NCI-H510A (cell line): ENCODE measurements at places on chromosomes 16 and 17.

GRCh38 chr16:28524681-28525171 is 14.0 kb downstream of the NUPR1 start:
- no peak for DNase-seq

- DNase-seq = no peak
Measured at GRCh38 chr16:74449470-74449869, 28.2 kb upstream of the CLEC18B start.

DNA sequence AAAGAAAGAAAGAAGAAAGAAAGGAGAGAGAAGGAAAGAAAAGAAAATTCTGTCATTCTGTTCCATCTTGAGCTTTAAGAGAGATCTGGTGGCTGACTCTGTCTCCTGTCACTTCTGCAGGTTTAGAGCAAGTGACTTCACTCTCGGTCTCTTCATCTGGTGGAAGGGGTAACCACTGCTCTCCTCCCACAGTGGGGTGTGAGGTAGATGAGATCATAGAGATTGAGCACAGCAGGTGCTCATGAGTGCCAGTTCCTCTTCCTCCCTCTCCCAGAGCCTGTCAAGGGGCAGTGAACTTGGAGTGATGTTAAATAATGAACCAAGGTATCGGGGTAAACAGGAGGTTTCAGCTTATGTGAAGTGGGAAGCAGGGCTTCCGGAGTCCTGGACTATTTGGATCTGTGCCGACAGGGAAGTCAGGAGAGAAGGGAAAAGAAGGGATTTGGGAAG is 47.7 kb downstream of the BEAN1 start:
- DNase-seq = peak; percentile 79

GRCh38 chr17:41254861-41255260 is 323 bp upstream of the KRTAP9-9 start:
- no peak for DNase-seq

DNA sequence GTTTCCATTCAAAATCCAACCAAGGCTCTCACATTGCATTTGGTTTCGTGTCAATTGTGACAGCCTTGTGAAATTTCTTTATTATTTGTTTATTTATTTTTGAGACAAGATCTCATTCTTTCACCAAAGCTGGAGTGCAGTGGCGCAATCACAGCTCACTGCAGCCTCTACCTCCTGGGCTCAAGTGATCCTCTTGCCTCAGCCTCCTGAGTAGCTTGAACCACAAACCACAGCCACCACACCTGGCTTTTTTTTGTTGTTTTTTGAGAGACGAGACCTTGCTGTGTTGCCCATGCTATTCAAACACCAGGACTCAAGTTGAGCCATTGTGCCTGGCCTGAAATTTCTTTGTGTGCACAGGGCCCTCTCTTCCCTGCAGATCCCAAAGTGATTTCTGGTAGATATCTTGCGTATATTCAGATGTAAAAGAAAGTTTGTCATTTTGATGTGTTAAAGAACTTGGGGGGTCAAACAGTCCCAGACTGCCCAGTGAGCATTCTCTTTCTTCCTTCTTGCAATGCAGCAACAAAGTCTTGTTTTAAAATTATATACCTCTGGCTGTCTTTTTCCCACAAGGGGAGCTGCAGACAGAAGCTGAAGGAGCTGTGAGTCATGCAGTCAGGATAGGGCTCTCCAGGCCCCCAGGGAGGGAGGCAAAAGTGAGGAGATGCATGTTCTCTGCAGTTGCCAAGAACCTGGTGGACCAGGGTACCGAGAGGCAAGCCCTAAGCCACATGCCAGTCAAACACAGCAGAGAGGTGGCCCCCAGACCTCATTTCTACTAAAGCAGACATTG is 15.5 kb upstream of the USP22 start:
- DNase-seq = no peak

- DNase-seq = no peak
Measured at GRCh38 chr16:88030498-88030897, 79.3 kb downstream of the BANP start.

GRCh38 chr17:72756256-72756655 is 336.2 kb downstream of the SLC39A11 start:
- no peak for DNase-seq

- DNase-seq = no peak
Measured at GRCh38 chr17:39461926-39462569, 762 bp downstream of the CDK12 start.

DNA sequence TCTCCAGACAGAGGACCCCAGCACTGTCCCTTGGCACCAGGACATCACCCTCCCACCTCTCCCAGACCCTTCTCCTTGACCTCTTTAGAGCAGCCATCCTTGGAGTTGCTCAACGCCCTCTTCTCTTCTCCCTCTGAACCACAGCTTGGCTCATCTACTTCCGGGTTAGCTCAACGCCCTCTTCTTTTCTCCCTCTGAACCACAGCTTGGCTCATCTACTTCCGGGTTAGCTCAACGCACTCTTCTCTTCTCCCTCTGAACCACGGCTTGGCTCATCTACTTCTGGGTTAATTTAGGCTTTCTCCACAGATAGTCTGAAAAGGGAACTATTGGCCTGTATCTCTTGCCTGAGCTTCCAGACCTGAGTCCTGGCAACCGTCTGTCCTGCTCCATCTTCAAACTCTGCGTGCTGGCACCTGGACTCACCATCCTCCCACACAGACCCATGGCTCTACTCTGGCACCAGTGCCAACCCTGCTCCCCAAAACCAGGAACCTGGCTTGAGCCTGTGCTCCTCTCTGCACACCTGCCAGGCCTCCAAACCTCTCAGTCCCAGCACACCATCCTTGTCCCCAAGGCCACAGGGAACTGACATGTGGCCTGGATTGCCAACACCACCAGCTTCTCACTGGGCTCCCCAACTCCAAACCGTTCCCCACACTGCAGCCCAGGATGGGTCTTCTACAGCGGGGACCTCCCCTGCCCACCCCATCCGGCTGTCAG is 25.3 kb upstream of the FAAP100 start:
- no peak for DNase-seq

- DNase-seq = no peak
Measured at GRCh38 chr16:73026754-73027684, 20.9 kb downstream of the ZFHX3 start.

GRCh38 chr16:14309906-14310305 is 238.8 kb downstream of the MRTFB start:
- no peak for DNase-seq

DNA sequence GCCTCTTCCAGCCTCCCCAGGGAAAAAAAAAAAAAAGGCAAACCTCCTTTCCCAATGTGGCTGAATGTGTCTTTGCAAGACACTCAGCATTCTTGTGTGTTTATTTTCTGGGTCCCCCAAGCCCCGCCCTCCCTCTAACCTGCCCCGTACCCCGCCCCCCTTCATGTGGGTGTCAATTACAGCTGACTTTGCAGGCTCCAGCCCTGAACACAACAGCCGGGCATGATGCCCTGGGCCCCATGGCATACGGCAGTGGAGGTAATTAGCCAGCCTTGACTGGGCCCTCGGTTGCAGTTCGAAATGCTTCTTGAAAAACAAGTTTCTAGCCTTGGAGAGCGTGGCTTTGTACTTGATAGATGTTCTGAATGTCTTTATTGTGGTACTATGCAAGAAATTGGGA is 354.7 kb upstream of the RBFOX1 start:
- DNase-seq = no peak

GRCh38 chr17:5304636-5305035 is 22.6 kb downstream of the RABEP1 start:
- DNase-seq = no peak

- no peak for DNase-seq
Measured at GRCh38 chr16:13305019-13305755, 403.8 kb downstream of the SHISA9 start.

DNA sequence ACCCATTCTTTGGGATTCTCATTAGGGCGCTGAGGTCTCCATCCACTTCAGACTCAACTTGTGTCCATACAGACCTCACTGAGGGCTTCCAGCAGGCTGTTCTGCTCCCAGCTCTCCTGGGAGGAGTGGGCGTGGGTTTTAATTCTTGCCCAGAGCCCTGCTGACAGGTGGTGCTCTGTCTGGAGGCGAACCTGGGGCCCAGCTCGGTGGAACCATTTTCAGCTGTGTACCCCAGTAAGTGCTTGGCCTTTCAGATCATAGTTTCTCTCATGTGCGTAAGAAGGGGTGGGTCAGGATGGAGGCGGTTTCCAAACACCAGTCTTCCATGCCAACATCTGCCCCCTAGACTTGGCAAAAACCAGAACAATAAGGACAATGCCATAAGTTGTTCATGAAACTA is 21.4 kb upstream of the NKD1 start:
- no peak for DNase-seq

- DNase-seq = no peak
Measured at GRCh38 chr17:79027274-79027924, 3.4 kb downstream of the C1QTNF1 start.

- DNase-seq = peak; percentile 85
Measured at GRCh38 chr17:45282683-45283644, 21.1 kb upstream of the SPATA32 start.

DNA sequence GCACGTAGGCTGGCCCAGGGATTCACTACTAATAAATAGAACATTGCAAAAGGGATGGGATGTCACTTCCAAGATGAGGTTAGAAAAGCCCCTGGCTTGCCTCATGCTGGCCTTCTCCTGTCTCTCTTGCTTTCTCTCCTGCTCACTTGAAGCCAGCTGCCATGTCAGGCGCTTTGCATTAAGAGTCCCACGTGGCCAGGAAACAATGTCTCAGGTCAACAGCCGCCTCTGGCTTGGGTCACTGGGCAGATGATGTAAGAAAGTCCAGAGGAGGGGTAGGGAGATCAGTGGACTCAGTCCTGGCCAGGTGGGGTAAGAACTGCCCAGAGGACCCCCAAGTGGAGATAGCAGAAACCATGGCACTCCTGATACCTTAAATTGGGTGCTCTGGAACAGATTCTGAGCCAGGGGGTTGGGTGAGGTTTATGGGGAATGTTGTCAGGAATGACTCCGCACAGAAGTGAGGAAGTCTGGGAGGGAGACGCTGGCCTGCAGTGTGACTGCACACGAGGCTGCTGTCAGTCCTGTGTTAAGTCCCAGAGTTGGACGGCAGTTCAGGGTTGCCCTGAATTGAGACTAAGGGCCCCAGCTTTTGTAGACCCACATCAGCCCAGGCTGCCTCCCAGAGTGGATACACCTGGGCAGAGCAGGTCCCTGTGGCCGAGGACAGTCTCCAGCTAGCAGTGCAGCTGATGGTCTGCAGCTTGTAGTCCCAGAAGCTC is 17.7 kb downstream of the C16orf82 start:
- no peak for DNase-seq

- DNase-seq = no peak
Measured at GRCh38 chr16:85010446-85010930, 847 bp downstream of the ZDHHC7 start.

DNA sequence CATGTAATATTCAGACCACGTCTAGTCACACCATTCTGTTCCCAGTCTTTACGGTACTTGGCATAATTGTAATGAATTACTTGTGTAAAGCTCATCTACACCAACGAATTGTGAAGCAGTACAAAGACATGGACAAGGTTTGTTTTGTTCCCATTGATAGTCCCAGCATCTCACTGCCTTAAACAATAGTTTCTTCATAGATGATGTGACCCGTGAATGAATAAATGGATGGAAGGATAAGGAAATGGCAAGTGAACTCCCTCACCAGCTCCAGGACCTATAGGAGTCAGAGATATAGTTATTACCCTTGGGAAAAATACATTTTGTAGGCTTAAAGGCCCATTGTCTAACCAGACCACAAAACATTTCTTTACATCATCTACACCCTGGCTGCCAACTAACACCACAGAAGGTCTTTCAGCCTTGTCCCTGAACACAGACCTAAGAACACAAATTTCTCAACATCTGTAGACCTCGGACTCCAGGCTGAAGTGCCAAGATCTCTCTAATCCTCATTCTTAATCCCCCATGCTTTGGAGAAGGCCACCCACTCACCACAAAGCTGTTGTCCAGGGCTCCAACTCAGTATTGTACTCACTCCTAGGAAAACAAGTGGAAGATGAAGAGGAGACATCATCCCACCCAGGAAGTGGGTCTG is 38.2 kb downstream of the MAF start:
- no peak for DNase-seq

- DNase-seq = no peak
Measured at GRCh38 chr17:13074026-13074425, 56.2 kb upstream of the ELAC2 start.

GRCh38 chr16:9261376-9261775 is 169.9 kb downstream of the HAPSTR1 start:
- DNase-seq = no peak

DNA sequence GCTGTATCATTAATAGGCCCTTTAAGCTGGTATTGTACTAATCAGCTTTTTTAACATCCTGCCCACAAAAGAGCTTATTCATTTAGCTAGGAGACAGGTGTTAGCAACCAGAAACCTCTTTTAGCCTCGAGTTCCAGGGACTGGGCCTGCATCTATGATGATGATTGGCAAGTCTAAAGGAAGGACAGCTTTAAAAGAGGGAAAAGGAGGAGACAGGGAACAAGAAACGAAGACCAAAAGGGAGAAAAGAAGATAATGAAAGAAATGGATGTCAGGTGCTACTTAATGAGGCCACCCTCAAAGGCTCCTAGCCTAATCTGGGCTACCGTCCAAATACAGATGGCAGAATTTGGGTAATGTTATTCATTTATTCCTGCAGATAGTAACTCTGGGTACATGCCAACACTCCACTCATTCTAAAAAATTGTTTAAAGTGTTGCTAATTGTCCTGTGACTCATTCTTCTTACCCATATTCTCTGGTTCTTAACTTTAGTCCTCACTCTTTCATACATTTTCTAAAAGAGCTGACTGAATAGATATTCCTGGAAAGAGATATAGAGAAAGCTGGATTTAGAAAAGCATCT is 18.7 kb upstream of the RFFL start:
- DNase-seq = no peak
